ENCODE measurements at places on chromosomes 12 and 14.

- DNase-seq = peak; percentile 35
These were observed 36.0 kb downstream of the SPTLC2 start for GRCh38 chr14:77580477-77580876.

GRCh38 chr12:68623984-68624383, 13.3 kb downstream of the RAP1B start:
- DNase-seq = no peak

- DNase-seq = peak; percentile 64
These were observed 27.8 kb upstream of the GPR132 start for GRCh38 chr14:105093038-105093430.

DNA sequence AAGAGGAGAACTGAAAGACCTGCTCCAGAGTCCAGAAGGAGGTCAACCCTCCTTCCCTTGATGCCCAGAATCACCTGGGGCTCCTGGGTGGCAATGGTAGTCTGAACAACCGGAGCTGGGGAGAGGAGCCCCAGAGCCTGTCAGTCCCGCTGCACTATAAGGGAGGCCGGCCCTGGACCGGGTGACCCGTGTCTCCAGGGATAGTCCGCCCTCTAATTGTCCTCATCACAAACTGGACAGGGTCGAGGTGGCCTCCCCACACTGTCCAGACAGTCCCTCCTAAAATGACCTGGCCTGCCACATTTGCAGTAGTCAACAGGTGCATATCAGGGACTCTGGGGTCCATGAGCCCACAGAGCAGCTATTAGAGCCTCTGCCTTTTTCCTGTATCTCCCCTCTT, 43.2 kb downstream of the HSD17B6 start:
- no peak for DNase-seq

DNA sequence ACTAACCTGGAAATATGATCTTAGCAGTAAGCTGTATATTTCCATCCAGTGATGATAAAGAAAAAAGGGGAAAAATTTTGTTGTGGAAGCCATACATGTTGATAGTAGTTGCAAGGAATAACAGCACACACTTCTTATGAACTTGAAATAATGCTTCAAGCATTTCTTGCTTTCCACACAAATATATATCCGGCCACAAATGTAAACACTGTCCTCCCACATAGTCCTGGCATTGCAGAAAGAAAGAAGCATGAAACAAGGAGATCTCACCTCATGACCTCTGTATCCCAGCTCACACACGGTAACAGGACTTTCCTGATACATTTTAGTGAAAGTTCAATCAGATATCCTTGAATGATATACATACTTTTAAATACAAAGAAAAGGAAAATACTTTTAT, 56.0 kb downstream of the LLPH start:
- no peak for DNase-seq

DNA sequence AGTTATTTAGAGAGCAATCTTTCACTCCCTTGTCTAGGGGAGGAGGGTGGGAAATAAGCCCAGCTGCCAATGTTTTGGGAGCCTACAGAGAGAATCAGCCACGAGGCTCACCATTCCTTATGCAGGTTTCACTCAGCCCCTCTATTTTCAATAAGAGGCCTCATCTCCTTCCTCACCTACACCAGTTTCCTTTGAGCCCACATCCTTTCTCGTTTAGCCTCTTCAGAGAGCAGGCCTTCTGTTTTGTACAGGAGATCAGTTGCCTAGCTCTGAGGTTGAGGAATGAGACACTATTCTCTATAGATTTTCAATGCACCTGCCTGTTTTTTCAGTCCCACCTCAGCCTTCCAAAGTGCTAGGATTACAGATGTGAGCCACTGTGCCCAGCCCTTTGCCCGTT, 17.9 kb downstream of the SNAPC1 start:
- no peak for DNase-seq

GRCh38 chr12:24603371-24603770, 345.5 kb downstream of the BCAT1 start:
- DNase-seq = no peak

DNA sequence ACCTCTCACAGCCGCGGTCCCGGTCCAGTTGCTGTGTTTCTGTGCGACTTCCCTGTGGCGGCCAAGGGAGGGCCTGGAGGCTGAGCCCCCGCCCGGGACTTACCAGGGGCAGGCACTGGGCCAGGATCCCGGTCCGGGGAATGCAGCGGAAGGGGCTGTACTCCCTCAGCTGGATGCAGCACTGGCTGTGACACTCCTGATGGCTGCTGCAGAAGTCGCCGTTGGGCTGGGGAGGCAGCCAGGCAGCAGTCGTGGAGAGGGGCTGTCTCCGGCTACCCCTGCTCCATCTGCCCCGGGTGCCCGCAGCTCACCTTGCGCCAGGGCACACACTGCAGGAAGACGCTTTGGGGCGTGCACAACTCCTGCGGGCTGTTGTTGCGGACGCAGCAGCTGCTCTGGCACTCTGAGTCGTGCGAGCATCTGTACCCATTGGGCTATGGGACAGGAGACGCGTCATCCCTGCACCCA, 6.2 kb downstream of the LRCOL1 start:
- peak; percentile 75 for DNase-seq

GRCh38 chr12:101824831-101825230, 5.9 kb downstream of the GNPTAB start:
- DNase-seq = no peak

DNA sequence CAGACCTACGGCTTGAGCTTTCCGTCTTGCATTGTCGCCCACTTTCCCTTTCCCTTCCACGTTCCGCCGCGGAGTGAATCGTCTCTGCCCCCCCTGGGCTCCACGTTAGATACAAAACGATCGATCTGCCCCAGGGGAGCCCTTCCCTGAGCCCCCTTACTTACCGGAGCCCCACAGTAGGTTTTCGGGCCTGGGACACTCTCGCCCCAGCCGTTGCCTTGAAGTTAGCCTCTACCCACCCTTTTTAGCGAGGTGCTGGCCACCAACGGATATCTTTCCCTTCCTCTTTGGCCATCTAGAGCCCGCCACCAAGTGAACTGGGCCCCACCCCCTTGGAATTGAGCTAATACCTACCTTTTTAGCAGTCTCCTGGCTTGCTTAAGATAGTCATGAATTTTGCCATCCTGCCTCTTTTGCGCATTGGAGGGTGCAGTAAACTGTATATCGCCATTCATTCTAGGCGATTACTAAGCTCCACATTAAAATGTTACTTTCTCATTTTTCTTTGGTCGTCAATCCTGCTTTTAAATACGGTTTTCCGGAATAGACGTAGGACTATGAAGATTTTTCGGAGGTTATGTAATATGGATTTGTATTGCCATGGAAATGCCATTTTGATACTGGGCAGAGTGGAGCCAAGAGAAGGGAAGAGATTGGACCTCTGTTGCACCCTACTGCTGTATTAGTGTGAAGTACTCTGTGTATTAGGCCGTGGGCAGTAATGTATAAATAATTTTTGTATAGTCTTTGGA, 764 bp downstream of the RBM25 start:
- DNase-seq = peak; percentile 51

DNA sequence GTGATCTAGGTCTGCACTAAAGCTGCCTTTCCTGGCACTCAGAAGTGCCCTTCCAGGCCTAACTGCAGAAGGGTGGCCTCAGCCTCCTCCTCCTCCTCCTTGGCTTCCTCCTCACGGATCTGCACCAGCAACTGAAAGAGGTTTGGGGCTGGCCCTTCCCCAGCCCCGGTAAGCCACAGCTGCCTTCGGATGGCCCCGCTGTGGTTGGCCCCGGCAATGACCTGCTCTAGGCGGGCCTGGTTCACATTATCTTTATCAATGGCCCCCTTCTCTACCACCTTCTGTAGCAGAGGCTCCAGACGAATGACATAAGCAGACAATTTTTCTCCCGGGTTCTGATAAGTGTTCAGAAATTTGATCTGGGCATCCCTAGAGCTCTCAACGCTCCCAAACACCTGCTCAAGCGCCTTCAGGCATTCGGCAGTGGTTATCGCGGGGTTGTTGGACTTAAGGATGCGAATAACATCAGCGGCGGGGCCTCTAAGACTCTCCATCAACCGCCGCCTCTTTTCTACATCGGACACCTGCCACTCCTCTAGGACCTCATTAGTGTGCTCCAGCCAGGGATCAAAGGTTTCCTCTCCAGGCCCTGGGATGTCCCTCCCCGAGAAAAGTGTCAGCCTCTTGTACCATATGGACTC, 1.5 kb downstream of the PNMA1 start:
- peak; percentile 36 for DNase-seq

GRCh38 chr12:50922820-50923219, 29.5 kb upstream of the HIGD1C start:
- DNase-seq = peak; percentile 26

GRCh38 chr12:57872362-57872761, 25.8 kb upstream of the CTDSP2 start:
- DNase-seq = no peak

DNA sequence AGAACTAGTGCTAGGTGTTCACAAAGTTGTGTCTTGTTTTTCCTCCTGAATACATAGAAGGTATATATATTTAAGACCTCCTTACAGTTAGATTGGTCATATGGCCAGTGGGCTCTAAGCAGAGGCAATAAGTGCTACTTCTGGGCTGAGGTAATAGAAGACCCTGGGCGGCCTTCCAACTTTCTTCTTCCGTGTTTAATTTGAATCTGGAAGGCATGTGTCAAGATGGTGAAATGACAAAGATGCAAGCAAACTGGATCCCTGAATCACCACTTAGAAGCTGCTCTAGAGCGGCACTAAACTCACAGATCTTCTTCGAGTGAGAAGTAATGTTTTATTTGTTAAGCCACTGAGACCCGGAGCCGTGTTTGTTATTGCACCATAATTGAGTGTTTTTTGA, 201.0 kb upstream of the GZMB start:
- no peak for DNase-seq

- peak; percentile 52 for DNase-seq
These were observed 54.3 kb upstream of the SRSF5 start for GRCh38 chr14:69712599-69713088.

GRCh38 chr14:53381895-53382294, 228.8 kb upstream of the DDHD1 start:
- DNase-seq = no peak

- no peak for DNase-seq
These were observed 71.7 kb downstream of the CMAS start for GRCh38 chr12:22117563-22118237.

GRCh38 chr12:38890102-38890855, 15.1 kb downstream of the CPNE8 start:
- DNase-seq = no peak

- no peak for DNase-seq
These were observed 626 bp downstream of the LHX5 start for GRCh38 chr12:113470871-113471618.

DNA sequence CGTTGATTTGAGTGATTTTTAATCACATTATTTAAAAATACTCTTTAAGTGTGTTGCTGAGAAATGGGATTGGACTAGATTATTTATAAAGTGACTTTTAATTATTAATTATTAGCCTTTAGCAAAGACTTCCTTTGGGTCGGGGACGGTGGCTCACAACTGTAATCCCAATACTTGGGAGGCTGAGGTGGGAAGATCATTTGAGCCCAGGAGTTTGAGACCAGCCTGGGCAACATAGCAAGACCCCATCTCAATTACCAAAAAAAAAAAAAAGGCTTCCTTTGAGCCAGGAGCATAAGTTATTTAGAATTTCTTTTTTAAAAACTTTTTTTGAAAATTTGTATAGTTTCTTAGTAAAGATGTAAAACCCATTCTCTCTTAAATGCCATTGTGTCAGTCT, 8.8 kb downstream of the CHURC1 start:
- no peak for DNase-seq

- no peak for DNase-seq
These were observed 8.4 kb downstream of the KRT3 start for GRCh38 chr12:52787324-52788191.

DNA sequence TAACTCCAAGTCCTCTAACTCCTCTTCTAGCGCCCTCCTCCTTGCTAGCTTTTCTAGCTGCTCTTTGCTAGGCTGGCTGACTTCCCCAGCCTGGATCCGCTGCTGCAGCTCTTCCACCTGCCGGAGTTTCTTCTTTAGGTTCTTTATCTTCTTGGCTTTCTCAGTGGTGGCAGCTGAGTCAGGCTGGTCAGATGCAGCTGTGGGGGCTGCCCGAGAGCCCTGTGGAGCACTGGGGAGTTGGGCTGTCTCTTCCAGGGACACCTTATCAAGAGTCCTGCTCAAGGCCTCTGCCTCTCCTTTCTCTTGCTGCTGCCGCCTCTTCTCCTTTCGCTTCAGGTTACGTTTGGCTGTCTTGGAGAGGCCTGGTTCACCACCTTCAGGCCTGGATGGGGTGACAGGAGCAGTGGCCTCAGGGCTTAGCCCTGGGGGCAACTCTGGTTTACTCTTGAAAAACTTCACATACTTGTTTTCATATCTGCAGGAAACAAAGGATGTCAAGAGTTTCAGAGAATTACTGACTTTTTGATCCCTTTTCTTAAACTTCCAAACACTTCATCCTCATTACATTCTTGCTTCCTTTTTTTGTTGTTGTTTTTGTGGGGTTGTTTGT, 25.7 kb downstream of the PYM1 start:
- DNase-seq = no peak

GRCh38 chr12:124778411-124778810, 85.3 kb downstream of the SCARB1 start:
- DNase-seq = no peak

- DNase-seq = peak; percentile 30
These were observed 7.8 kb upstream of the PLXNC1 start for GRCh38 chr12:94140556-94140955.

DNA sequence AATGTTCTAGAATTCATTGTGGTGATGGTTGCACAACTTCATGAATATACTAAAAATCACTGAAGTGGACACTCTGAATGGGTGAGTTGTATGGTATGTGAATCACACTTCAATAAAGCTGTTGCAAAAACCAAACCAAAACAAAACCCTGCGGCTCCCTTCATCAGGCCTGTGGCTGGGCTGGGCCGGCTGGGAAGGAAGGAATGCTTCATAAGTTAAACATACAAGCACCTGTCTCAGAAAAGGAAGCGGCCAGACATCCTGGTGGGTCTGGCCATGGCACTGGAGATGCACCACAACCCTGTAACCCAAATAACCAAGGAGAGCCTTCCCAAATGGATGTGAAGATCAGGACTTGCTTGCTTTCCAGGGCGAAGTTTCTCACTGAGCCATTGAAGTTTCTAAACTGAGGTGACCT, 34.9 kb downstream of the TTC7B start:
- DNase-seq = no peak

DNA sequence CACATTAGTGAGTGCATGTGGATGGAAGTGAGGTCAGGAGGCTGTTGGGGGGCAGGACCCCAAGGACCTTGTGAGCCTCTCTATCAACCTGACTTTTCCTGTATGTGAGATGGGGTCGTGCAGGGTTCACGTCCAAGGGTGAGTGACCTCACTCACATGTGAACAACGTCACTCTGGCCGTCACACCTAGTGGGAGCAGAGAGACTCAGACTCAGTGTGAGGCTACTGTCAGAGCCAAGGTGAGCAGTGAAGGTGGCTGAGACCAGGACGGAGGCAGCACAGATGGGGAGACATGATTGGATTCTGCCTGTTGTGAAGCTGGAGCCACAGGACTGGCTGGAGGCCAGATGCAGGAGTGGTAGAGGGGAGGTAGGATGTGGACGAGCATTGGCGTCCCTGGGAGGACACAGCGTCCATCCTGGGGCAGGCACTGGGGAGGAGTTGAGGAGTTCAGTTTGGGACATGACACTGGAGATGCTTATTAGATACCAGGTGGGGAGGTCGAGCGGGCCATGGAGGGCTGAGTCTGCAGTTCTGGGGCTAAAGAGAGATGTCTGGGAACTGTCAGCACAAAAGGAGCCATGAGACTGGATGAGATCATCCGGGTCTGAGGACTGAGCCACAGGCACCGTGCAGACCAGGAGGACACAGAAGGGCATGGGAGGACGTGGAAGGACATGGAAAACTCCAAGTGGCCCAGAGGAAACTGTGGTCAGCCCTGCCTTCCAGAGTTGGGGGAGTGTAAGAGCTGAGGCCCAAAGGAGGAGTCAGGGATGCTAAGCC, 92.8 kb downstream of the LGMN start:
- no peak for DNase-seq

- no peak for DNase-seq
These were observed 124.8 kb upstream of the PTPRB start for GRCh38 chr12:70762000-70762399.
